ENCODE measurements at places on chromosomes 5 and 9. TPM values are rescaled to one million over a fixed set of nuclear protein-coding genes. Genes with fewer than 3 reads are reported as not detected.
A peak's percentile ranks its signal among the peaks of the same experiment; 100 is the strongest.

GRCh38 chr9:29775491-29775890 lies 2202.2 kb upstream of the C9orf72 start:
- DNase-seq = no peak

GRCh38 chr9:137550231-137550621 lies at the start of gene PNPLA7:
Gene PNPLA7, minus strand, starts transcription at chr9:137550402. Its CDS starts 205 bp downstream, at chr9:137550197.
- DNase-seq = peak; percentile 71

DNA sequence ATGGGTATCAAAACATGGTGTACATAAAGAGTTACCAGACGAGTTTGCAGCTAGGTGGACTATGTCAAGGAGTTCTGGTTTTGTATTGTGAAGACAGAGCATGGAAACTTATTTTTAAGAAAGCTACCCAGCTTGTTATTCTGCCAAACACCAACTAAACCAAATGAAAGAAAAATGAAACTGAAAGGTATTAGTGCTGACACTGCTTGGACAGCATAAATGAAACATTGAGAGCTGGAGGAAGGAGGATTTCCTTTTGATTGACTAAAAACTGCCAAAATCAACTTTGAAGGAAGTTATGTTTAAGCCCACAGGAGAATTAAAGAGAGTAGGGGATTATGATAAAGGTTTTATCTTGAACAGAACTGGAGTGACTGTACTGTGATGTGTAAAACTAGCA lies 766.2 kb downstream of the PTPRD start:
- no peak for DNase-seq

Gene KLF4
- total RNA-seq = 7.4 TPM

Gene FCN2
- 23.6 TPM for total RNA-seq

Gene SPINK7
- total RNA-seq = not detected

Gene IGIP
- total RNA-seq = 4.1 TPM

Gene ZFP37
- total RNA-seq = 0.50 TPM

Gene SLCO6A1
- total RNA-seq = not detected

- no peak for DNase-seq
Observed at GRCh38 chr9:130810609-130811136, 24.4 kb upstream of the ABL1 start.

DNA sequence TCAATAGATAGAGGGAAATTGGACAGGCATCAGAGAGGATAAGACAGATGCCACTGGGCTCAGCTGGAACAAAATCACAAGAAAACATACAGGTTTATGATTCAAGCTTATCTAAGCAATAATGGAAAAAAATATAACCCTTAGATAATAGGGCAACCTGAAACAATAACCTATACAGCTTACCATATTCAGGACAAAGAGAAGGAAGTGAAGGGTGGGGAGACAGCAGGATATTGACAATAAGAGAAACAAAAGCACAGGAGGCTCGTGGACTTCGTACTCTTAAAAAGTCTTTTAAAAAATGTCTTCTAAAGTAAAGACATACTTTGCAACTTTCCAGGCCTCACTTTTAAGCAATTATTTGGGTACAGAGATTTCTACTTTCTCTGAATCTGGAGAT lies 225.3 kb downstream of the NTRK2 start:
- no peak for DNase-seq

Gene OGN
- total RNA-seq = 4.0 TPM

DNA sequence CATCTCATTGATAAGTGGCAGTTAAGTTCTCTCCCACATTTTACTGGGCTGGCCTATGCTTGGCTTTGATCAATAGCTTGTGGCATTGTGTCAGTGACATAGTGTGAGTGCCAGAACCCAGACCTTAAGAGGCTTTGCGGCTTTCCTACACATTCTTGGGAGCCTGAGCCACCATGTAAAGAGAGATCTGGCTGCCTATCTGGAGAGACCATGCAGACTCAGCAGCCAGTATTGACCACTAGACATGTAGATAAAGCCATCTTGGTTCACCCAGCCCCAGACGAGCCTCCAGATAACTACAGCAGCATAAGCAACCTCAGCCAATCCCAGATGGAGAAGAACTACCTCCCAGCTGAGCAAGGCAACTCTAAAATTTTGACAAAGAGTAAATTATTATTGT lies 28.6 kb downstream of the C9orf153 start:
- no peak for DNase-seq

Gene ASB6
- 8.4 TPM for total RNA-seq

Gene CKMT2
- 0.59 TPM for total RNA-seq

Gene SLC4A9
- total RNA-seq = not detected

- no peak for DNase-seq
Observed at GRCh38 chr5:89064054-89064453, 181.1 kb upstream of the MEF2C start.

Gene CMYA5
- total RNA-seq = 2.9 TPM

- DNase-seq = no peak
Observed at GRCh38 chr9:82295181-82295580, 306.6 kb downstream of the SPATA31D1 start.

Gene ZNF454
- 0.33 TPM for total RNA-seq

DNA sequence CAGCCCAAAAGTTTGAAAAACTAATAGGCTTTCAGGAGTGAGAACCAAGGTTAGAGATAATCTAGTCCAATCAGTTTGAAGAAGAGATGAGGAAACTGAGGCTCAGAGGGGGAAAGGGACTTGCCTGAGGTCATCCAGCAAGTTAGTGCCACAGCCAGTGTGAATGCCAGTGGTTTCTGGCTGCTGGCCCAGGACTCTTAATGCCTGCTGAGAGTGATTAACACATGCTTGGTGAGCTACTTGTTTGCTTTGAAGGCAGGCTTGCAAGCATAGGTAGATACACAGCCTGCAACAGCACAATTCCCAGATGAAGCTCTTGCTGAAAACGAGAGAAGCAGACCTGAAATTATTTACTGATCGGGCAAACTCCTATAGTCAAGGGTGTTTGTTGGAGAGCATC lies 591.6 kb upstream of the SGCD start:
- DNase-seq = no peak

Gene SLC25A48
- 1.1 TPM for total RNA-seq

Gene LCN1
- not detected for total RNA-seq

- no peak for DNase-seq
Observed at GRCh38 chr5:98099448-98100105, 673.9 kb upstream of the RGMB start.

DNA sequence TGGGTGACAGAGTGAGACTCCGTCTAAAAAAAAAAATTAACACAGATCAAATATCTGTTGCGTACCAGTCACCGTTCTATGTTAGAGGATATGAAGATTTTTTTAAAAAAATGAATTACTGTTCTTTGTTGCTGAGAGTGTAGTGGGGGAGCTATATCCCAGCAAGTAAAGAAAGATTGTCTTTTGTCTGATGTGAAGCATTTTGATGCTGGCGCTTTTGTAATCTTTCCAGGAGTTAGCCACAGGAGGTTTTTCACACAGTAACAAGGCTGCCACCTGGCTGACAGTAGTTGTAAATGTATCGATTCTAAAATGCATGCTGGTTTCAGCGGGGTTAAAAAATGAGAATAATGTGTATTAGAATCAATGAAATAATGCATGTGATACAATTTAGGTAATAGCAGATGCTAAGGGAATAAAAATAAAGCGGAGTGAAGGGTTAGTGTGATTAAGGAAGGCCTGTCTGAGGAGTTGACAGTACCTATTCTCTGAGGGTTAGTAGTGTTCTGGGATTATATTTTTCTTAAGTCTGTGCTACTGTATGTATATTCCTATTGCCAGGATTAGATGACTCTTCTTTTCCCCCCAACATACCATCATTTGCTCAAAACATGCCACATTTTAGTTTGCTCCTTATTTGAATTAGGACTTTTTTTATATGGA lies 3.4 kb downstream of the LMNB1 start:
- DNase-seq = no peak

Gene SLC12A7
- 27.1 TPM for total RNA-seq

- no peak for DNase-seq
Observed at GRCh38 chr5:40682154-40683017, 2.7 kb downstream of the PTGER4 start.

DNA sequence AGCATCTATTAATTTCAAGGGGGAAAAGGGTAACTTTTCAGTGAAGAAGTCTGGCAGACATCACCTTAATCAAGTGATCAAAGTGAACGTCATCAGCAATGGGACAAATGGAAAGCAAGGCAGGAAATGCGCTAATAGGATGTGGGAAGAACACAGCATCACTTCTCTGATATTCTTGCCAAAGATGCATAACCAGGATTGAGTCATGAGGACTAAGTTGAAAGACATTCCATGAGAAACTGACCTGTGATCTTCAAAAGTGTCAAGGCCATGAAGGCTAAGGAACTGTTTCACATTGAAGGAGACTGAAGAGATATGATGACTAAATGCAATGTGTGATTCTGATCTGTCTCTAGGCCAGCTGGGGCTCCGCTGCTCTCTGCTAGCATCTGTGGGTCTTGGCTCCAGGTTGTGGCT lies 92.9 kb downstream of the NDFIP1 start:
- DNase-seq = no peak

DNA sequence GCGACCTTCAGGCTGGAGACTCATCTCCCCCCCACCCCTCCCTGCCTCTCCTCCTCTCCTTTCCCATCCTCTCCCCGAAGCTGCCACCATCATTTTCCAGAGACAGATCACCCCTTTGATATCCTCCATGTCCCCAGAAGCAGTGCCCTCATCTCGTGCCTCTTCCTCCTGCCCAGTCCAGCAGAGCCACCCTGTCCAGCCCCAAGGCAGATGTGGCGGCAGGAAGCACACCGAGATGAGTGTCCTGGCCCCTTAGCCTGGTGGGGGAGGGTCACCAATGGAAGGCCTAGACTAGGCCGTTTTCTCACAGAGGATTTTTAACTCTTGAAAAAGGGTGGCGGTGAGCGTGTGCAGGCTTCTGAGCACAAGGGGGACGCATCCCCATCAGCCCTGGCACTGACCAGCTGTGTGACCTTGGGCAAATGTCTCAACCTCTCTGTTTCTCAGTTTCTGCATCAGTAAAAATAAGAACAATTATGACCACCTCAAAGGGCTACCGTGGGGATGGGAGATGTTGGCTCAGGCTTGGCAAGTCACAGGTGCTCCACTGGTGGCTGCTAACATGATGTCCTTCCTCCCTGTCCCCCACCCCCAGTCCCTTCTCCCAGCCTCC lies 48.9 kb downstream of the SARDH start:
- DNase-seq = no peak

Gene ORM2
- total RNA-seq = 4,866 TPM

Gene CDH9
- total RNA-seq = not detected

DNA sequence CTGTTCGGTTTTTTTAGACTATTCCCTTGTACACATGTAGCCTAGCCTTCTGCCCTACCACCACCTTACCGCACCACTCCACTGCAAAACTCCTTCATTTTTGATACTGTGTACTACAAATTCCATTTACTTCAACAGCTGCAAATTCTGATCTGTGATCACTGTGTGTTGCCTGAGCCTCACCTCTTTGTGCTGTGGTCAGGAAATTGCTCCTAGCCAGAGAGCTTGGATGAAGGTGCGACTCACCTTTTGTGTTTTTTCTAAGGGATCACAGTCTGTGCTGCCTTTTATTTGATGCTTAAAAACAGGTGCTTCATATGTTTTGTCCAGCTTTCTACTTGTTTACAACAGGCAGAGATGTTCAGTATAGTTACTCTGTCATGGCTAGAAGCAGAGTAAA lies 31.5 kb downstream of the CSNK1G3 start:
- DNase-seq = no peak

- no peak for DNase-seq
Observed at GRCh38 chr5:15183520-15183919, 311.9 kb upstream of the ANKH start.

DNA sequence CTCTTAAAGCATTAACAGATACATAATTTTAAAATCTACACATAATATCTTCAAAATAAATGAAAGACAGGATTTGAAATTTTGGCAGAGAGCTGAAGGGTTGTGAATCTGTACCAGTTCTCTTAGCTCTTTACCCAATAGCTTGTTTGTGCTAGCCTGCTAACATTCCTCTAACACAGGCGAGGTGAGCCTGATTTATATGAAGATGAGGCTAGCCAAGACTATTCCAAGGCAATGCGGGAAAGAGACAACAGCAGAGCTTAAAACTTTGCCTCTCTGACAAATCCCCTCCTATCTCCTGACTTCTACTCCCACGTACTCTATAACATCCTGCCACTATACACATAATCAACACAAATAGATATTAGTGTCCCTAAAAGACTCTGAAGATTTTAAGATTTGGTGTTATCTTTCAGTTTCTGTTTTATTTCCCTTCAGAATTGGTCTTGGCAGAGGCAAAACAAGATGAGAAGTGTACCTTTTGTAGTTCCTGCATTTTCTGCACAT lies 745.6 kb upstream of the ZNF608 start:
- DNase-seq = no peak

DNA sequence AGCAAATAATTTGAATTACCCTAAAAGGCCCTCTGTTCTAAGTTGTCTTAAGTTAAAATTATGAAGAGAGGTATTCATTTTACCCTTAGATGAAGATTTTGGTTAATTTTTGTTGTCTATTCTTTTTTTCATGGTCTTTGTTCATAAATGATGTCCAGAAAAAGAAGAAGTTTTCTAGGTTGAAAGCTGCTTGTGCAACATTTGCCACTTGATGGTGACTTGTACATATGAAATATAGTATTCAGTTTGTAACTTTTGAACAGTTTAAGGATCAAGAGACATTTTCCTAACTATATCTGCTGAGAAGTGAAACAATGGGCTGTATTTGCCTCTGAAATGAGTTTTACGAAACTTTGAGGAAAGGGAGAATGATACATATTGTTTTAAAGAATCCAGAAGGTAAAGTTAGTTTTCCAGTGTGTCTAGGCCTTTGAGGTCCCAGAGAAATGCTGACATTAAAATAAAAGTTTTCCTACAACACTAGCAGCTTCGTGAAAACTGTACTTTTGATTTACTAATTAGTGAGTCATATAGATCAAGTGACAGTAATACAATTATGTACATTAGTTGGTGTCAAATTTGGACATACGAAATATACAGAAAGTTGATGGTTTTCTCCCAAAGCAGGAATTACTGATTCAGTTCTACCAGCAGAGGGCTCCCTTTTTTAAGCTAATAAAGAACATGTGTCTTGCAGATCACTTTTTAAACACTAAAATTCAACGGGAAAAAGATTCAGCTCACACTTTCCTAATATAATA lies 70.5 kb downstream of the PIK3R1 start:
- no peak for DNase-seq

- no peak for DNase-seq
Observed at GRCh38 chr9:77679088-77679487, 31.0 kb upstream of the GNA14 start.

GRCh38 chr5:102670224-102670836 lies 84.8 kb upstream of the PAM start:
- no peak for DNase-seq

GRCh38 chr9:131276094-131276888 lies at the start of gene FAM78A:
Gene FAM78A, minus strand, starts transcription at chr9:131276510. Its CDS starts 331 bp downstream, at chr9:131276179.
- peak; percentile 60 for DNase-seq

Gene CCDC192
- not detected for total RNA-seq

DNA sequence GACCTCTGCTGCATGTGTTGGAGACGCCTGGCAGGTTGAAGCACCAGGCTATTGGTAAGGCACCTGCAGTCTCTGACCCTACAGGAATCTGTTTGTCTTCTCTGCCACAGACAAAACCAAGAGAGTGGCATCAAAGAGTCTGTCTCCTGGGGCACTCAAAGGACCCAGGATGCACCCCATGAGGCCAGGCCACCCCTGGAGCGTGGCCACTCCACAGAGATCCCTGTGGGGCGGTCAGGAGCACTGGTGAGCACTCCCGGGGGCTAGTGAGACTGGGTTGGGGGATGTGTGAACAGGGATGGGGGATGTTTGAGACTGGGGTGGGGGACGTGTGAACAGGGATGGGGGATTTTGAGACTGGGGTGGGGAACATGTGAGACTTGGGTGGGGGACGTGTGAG lies 240.3 kb downstream of the CACNA1B start:
- DNase-seq = no peak

Measured in liver (tissue), 10 donors.